ENCODE measurements at places on chromosomes 1 and 21. TPM values are rescaled to one million over a fixed set of nuclear protein-coding genes. Genes with fewer than 3 reads are reported as not detected.

Gene TRNP1
- 3.3 TPM for total RNA-seq

Gene SLAMF8
- total RNA-seq, result 0.63 TPM

DNA sequence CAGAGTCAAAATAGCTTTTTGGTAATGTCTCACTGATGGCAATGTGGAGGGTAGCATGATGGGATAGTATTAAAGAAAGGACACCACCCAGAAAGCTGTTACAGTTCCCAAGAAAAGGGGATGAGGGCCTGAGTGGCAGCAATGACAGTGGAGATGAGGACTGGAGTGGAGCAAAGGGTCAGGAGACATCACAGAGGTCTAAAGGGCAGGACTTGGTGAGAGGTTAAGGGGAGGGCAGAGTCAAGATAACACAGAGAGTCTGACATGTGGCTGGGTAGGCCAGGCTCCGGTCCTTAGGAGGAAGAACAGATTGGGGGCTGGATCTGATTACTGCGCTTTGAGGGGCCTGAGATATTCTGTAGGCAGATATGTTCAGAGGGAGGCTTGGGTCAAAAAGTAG, 19.3 kb downstream of the ELF3 start:
- no peak for DNase-seq

DNA sequence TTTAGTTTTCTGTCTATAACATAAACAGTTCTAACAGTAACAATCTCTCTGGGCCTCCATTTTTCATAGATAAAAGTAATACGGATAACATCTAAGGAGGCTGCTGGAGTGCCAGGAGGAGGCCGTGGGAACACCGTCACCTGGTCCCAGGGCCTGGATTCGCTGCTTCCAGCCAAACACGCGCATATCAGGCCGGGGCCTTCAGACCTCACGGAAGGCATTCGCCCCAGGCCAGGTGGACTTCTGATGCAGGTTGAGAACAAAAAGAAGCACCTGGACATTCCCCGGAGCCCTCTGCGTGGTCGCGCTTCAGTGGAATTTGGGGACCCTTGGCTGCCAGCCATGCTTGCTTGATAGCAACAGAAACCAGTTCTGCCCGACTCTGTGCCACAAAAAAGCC, 113.1 kb upstream of the GUCA2B start:
- no peak for DNase-seq

DNA sequence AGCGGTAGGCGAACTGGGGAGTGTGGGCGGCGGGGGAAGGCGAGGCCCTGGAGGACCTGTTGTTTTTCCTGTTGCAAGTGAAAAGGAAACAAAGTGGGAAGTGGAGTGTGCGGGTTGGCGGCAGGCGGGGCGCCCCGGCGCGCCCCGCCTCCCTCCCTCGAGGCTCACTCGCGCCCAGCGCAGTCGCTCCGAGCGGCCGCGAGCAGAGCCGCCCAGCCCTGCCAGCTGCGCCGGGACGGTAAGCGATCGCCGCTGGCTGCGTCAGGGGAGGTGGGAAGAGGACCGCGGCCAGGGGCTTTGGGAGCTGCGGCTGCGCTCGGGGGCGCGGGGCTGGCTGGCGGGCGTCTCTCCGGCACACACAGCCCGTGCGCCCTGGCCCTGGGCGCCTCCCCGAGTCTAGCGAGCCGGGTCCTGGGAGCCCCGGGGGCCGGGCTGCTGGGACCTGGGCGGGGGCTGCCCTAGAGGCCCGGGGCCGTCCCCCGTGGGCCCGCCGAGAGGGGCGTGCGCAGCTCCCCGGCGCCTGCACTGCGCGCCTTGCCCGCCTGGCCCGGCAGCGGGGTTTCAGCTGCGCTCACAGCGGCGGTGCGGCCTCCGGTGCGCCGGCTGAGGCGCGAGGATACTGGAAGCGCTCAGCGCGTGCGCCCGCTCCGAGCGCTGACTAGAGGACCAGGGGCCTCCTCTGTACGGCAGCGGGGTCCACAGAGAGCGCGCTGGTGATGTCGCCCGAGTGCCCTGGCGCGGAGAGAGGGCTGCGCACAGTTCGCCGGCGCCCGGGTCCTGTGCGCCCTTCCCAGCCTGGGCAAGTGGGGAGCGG, at the start of gene PIK3CD:
Gene PIK3CD, plus strand, starts transcription at position 167 of the 814 bp plus-strand sequence. CDS start 58,725 bp downstream, outside the sequence.
- DNase-seq, result peak; percentile 47

DNA sequence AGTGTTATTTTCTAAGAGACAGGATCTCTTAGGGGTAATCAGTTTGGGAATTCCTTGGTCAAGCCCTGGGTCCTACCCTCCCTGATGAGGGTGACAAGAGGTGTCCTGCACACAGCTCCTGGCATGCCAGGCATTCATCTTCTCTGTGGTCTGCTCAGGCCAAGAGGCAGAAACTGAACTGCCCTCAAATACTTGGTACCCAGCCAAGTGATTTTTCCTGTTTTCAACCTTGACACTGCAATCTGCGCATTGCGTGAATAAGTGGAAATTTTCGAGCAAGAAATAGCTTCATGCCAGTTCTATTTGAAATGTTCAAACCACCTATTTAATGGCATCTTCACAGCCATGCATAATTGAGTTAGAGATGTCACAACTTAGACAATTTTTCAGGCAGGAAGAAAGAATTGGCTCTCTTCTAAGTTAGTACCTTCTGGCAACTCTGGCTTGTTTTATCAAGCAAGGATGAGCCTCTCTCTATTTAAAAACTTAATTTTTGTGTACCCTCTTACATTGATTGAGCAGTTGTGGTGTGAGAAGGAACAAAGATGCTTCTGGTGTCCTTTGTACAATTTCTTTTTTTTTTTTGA, 27.0 kb downstream of the DNM3 start:
- no peak for DNase-seq

GRCh38 chr1:52400131-52400530, 4.1 kb downstream of the ORC1 start:
- DNase-seq, result no peak

GRCh38 chr1:218969006-218969405, 204.7 kb upstream of the LYPLAL1 start:
- DNase-seq, result no peak

DNA sequence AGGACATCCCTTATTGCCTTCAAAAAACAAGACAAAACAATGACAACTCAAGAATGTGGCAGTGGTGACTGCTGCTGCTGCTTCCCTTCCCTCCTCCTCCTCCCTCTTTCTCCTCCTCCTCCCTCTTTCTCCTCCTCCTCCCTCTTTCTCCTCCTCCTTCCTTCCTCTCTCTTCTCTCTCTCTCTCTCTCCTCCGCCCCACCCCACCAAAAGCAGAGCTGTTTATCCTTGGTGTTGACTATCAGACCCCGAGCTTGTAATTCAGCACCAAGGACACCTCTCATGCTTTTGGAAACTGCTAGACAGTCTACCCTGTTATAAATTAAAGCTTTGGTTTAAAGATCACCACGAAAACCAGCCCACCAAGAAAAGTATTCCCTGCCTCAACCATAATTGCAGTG, 72.4 kb upstream of the IFNAR2 start:
- no peak for DNase-seq

DNA sequence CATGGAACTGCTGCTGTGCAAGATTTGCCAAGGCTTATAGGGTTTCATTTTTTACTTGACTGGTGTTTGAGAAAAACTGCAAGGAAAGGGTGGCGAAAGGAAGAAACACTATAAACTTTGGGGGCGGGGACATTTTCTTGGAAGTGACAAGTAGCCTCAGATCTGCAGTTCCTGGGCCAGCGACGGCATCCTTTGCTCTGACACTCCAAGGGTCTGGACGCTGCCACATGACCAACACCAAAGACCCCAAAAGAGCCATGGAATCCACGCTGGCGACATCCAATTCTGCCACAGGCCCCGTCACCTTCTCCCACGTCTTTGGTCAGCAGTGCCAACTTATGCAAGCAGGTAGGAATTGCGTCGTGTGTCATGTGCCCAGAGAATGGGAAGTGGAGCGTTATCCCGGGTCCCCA, 193.4 kb downstream of the PRDM2 start:
- no peak for DNase-seq

- DNase-seq, result no peak
These were observed 50.3 kb downstream of the CDC7 start for GRCh38 chr1:91550961-91551360.

DNA sequence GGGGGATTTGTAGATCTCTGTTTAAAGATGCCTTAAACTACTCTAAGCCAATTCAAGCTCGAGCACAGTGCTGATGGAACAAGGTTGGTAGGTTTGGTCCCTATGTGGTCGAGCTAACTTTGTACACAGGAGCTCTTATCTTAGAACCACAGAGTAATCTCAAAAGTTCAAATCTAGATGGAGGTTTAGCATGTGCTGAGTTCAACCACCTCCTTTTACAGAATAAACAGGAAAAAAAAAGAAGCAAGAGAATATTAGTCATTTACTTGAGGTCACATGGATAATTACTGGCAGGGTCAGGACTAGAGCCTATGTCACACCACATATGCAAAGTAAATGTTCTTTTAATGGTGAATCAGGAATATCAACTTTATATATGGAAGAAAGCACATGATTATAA, 86.2 kb downstream of the DTL start:
- no peak for DNase-seq

- DNase-seq, result no peak
These were observed 1.6 kb downstream of the CD247 start for GRCh38 chr1:167516404-167517388.

Gene OTUD7B
- total RNA-seq, result 12.8 TPM

Gene PTPN7
- 1.5 TPM for total RNA-seq

GRCh38 chr1:36309397-36309796, 3.2 kb downstream of the SH3D21 start:
- no peak for DNase-seq

Gene LCE1A
- not detected for total RNA-seq

DNA sequence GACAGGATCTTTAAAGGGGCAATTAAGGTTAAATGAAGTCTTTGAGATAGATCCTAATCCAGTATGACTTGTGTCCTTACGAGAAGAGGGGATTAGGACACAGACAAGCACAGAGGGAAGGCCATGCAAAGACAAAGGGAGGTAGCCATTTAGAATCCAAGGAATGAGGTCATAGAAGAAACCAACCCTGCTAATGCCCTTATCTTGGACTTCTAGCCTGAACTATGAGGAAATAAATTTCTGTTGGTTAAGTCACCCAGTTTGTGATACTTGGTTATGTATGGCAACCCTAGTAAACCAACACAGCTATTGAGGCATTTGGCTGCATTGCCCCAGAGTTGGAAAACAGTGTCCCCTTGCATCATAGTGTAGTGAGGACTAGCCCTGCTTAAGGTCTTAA, 121.3 kb downstream of the MAST2 start:
- no peak for DNase-seq

DNA sequence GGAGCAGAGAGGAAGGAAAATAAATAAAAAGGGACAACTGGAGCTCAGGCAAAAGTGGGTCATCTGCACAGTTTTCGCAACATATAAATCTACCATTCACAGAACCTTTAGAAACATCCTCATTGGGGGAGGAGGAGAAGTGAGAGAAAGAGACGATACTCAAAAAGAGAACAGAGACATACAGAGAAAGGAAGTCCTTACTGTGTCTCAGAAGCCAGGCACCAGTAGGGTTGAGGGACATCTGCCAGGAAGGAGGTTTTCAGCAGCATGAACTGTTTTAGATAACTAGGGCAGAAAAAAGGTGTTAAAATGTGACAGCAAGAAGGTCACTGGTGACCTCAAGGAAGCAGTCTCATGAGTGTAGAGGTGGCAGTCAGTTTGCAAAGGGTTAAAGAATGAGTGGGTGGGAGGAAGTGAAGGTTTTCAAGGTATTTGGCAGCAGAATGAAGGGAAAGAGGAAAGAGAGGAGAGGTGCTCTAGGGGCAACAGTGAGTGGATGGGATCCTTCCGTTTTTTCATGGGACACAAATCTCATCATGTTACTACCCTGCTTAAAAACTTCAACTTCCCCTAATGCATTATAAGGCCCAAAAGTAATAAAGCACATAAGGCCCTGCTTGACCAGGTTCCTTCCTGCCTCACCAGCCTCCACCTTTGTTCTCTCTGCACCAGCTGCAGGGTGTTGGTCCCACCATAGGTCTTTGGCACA, 9.5 kb downstream of the JAK1 start:
- no peak for DNase-seq

DNA sequence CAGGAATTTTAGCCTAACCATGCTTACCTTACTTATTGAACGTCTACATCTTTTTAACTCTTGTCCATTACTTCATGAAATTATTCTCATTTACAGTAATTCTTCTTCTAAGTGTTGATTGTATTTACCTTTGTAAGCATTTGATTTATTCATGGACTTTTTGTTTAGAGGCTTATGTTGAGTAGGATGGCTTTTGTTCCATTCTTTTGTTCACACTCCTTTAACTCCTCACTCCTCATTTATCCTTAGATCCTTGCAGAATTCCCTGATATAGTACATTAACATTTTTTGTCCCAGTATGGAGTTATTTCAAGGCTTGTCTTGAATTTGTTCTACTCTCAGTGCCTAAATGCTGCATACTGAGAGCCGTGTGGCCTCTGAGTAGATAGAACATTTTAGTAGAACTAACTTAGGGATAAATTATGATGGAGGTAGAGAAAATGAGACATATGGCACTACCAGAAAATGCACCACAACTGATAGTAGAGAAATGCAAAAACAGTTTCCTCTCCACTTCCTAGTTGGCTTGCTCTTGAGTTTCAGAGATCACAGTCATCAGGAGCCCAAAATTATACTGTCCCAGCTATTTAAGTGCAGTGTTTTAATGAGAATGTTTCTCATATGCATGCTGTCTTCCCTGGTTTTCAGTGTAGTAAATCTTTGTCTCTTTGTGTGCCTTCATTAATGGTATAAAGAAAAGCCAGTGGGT, 69.5 kb downstream of the KCNK2 start:
- DNase-seq, result no peak

DNA sequence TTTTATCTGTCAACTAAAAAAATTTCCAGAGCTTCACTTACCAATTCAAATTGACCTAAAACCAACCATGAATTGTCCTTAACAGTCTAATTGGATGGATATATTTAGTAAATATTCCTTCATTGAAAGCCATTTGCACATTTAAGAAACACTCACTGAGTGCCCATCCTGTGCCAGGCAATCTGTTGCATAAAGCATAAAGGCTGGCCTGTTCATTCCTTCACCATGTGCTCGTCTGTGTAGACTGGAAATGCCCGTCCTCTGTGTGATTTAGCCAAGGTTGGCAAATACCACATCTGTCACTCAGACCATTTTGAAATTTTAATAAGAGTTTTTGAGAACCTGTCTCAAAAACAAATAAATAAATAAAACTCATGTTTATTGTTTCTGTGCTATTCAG, 57.1 kb downstream of the ZNF684 start:
- no peak for DNase-seq

DNA sequence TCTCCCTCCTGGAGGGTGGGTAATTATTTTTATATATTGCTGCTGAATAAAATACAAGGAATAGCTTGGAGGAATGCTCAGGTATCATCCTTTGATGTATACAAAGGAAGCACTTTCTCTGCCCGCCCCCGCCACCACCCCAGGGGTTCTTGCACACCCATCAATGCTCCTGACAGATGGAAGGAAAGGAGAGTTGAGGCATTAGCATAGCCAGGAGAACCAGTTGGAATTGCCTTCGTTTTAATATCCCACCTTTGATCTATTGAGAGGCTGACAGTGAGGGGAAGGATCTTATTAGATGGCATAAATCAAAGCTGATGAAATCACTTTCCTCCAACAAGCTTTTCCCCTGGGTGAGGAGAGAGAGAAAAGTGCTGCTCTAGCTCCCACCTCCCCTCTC, 71.1 kb downstream of the LGR6 start:
- DNase-seq, result no peak

- no peak for DNase-seq
These were observed 48.0 kb upstream of the ITPKB start for GRCh38 chr1:226787071-226787470.

Data from Daoy (cell line).